PC-9 (cell line): ENCODE measurements at places on chromosomes 7 and 10. TPM values are rescaled to one million over a fixed set of nuclear protein-coding genes. Genes with fewer than 3 reads are reported as not detected.

The ARHGAP22 gene
- total RNA-seq, result 3.2 and 4.0 TPM in 2 replicates

DNA sequence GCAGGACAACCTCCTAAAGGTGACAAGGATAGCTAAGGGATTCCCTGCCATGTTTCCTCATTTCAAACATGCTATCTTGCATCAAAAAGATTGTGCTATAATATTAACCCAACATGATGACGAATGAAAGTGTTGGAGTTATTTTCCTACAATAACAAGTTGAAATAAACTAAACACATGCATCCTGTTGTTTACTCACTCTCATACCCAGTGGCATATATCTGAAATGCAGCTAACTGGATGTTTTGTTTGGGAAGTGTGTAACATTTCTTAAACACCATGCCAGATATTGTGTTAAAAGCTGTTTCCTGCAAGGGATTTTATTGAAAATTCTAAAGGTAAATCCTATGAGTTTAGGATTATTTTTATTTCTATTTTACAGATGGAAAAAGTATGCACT, 139.6 kb downstream of the TFPI2 start:
- DNase-seq, result no peak

GRCh38 chr10:27792216-27792615, 46.6 kb upstream of the MKX start:
- DNase-seq, result no peak

DNA sequence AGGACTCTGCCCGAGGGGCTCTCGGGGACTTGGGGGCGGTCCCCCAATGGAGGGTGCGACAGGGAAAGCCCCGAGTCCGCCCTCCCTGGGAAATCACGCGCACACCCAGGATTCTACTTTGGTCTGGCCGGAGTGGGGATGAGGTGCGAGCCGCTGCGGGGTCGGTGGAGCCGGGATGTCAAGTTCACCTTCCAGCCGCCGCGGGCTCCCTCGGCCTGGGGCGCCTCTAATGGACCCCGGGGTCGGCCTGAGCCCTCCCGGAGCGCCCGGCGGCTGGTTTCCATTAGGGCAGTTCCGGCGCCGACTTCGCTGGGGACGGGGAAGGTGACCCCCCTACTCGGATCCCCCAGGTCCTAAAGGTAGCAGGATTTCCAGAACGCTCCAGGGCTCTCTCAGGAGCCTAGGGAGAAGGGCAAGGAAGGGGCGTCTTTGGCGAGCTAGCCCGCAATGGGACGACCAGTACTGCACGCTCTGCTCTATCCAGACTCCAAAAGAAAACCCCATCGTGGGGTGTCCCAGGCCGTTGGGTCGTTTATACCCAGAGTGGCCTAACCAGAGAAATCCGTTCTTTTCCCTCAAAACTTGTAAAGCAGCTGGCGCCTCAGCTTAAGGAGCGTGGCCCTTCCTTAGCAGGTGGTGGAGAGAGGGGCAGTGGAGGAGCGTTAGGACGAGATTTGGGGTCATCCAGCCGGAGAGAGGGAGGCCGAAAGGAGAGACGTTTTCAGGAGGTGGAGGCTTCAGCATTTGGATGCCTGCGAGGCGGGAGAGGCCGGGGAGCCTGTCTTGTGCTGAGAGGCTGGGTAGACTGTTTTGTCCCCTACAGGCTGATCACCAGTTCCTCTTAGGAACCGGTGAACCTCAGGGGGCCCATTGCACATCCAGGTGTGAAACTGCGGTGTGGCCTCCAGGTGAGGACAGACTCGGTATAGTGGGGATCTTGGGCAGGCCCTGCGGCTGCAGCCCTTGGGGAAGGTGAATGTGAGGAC, 860 bp upstream of the WDR86 start:
- no peak for DNase-seq
